Mesendoderm (in vitro differentiated cells): ENCODE measurements at places on chromosomes 6 and 20.

DNA sequence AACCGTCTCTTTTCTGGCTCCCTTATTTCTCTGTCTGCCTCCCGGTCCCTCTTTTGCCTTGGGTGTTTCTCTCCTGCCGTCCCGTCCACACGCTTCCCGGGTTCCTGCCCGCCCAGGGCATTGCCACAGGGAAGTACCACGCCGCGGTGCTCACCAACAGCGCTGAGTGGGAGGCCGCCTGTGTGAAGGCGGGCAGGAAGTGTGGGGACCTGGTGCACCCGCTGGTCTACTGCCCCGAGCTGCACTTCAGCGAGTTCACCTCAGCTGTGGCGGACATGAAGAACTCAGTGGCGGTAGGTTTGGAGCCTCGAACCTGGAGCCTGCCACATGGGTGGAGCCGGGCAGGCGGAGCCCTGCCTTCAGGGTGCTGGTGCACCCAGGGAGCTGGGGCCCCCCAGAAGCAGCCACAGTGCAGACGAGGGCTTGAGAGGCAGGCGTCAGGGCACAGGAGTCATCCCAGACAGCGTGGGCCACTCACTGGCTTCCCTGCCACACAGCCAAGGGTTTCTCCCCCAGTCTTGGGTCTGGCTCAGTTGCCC is 21.3 kb downstream of the NPEPL1 start:
- no peak for DNase-seq

DNA sequence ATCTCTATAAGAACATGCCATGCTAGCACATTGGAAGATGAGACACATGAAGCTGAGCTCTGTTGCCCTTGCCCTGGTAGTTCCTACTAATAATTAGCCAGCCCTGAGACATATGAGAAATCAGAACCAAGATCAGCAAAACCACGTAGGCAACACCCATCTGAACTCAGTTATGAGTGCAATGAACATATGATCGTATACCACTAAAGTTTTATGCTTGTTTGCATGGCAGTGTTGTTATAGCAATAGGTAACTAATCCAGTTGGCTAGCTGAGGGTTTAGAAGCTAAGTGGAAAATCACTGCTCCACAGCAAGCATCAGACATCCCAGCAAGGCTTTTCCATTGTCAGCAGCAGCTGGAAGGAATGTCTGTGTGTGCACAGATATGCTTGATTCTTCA is 180.7 kb downstream of the BTBD3 start:
- DNase-seq = no peak

DNA sequence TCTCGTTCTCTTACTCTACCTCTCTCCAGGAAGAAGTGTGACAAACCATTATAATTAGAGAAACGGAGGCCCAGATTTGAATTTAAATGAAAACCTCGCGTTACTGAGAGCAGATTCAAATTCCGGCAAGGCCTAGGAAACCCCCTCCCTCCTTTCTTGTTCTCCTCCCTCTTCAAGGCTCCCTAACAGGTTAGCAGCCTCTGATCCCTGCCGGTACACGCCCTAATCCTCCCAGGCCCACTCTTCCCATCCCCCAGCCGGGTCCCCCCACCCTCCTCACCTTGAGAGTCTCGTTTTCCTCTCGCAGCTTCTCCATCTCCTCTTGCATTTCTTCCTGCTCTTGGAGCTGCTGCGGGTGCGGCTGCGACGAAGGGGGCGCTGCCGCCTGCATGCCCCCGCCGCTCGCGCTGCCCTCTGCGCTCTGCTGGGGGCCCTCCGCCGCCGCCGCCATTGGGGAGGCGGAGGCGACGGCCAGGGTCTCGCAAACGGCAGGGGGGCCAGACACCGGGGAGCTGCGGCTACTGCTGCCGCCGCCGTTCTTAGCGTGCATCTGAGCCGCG is 3.8 kb downstream of the MTCL3 start:
- peak; percentile 89 for DNase-seq

DNA sequence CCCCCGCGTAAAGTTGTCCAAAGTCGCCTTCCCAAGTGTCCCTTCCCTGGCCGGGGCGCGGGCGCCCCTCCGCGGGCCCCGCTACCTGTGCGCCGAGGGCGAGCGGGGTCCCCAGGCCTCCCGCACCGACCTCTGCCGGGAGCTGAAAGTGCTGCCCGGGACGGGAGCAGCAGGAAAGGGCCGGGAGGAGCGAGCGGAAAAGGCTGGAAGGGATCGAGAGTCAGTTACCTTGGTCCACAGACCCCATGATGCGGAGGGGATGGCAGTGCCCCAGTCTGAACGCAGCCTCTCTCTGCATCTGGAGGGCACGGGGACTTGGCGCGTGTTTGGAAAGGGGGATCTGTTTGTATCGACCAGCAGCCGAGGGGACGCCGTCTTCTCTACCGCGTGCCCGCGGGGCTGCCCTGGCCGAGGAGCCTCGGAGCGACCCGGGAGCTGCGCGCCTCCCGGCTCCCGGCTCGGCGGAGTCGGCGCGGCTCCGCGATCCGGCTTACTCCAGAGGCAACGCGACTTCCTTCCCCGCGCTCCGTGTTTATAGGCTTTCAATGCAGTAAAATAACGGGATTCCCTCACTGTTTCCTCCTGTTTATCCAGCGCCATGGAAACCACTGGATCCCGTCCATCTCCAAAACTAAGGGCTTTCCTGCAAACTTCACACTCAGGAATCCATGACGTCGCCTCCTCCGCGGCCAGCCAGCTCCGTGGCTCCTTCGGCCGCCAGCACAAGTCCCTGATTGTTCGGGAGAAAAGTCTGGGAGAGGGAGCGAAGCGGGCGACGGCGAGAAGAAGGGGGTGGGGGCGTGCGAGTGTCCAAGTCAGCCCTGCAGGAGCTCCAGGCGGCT is 20.0 kb upstream of the NFATC2 start:
- peak; percentile 91 for DNase-seq

DNA sequence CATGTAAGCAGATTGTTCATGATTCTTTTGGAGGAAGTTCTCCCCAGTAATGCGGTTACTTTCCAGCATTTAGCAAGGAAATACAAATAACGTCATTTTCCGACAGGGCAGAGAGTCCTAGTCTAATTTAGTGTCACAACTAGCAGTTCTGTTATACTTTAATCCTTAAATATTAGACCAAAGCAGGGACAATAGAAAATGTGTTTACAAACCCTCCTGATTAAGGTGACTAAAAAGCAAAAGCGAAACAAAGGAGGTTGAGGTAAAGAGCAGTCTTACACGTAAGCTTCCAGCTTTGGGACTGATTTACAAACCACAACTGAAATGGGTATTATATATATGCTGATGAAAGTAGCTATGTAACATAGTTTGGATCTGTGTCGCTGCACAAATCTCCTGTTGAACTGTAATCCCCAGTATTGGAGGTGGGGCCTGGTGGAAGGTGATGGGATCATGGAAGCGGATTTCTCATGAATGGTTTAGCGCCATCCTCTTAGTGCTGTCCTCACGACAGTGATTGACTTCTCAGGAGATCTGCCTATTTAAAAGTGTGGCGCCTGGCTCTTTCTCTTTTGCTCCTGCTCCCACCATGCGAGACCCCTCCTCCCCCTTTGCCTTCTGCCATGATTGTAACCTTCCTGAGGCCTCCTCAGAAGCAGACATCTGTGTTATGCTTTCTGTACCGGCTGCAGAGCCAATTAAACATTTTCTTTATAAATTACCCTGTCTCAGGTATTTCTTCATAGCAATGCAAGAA is 81.9 kb downstream of the PLCB1 start:
- DNase-seq = no peak

DNA sequence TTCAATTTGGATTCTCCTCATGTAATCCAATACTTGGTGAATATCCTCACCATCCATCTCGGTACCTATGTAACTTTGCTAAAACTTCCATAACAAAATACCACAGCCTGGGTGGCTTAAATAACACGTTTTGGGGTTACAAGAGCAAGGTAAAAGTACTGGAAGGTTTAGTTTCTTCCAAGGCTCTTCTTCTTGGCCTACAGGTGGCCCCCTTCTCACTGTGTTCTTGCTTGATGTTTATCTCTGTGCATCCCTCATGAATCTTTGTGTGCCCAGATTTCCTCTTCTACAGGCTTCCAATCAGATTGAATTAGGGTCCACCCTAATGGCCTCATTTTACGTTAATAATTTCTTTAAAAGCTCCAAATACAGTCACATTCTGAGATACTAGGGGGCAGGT is 163.3 kb upstream of the HCRTR2 start:
- peak; percentile 29 for DNase-seq

GRCh38 chr6:121539439-121539838 is 104.0 kb downstream of the GJA1 start:
- no peak for DNase-seq

- no peak for DNase-seq
Observed at GRCh38 chr6:118122801-118123200, 215.7 kb downstream of the SLC35F1 start.

- DNase-seq = no peak
Observed at GRCh38 chr6:169933839-169934698, 182.6 kb downstream of the ERMARD start.

- no peak for DNase-seq
Observed at GRCh38 chr6:33286946-33287914, 1.8 kb downstream of the WDR46 start.

GRCh38 chr6:111952274-111952673 is 79.0 kb upstream of the FYN start:
- DNase-seq = no peak
